ENCODE measurements at places on chromosomes 7 and 10. TPM values are rescaled to one million over a fixed set of nuclear protein-coding genes. Genes with fewer than 3 reads are reported as not detected.

The POLR2J2 gene
- 2.9 TPM for polyA plus RNA-seq

The MAP3K8 gene
- 12.0 TPM for polyA plus RNA-seq

The MUC3A gene
- polyA plus RNA-seq: 0.73 TPM

The EMX2 gene
- polyA plus RNA-seq: 0.38 TPM

The PIP gene
- not detected for polyA plus RNA-seq

The CC2D2B gene
- 2.8 TPM for polyA plus RNA-seq

The NRG3 gene
- 1.4 TPM for polyA plus RNA-seq

The ABCC2 gene
- 1.3 TPM for polyA plus RNA-seq

The SLC16A12 gene
- polyA plus RNA-seq: 1.5 TPM

The CFAP46 gene
- polyA plus RNA-seq: 4.3 TPM

The NXPH1 gene
- polyA plus RNA-seq: not detected

The TMEM26 gene
- 4.2 TPM for polyA plus RNA-seq

The BEND7 gene
- 19.1 TPM for polyA plus RNA-seq

The TMEM273 gene
- polyA plus RNA-seq: 8.4 TPM

The STAG3 gene
- 21.1 TPM for polyA plus RNA-seq

The ARHGEF5 gene
- polyA plus RNA-seq: 20.3 TPM

The LRRN3 gene
- polyA plus RNA-seq: 75.3 TPM

The AEBP1 gene
- 48.2 TPM for polyA plus RNA-seq

The NPY4R2 gene
- polyA plus RNA-seq: 0.55 TPM

The ICA1 gene
- polyA plus RNA-seq: 34.5 TPM

The FAM13C gene
- polyA plus RNA-seq: 33.3 TPM

The HOXA9 gene
- polyA plus RNA-seq: 0.29 TPM

The FZD1 gene
- polyA plus RNA-seq: 57.7 TPM

The GIMAP2 gene
- polyA plus RNA-seq: 26.3 TPM

The EBLN1 gene
- not detected for polyA plus RNA-seq

Data from right lung (tissue), 10 donors.